ENCODE measurements at places on chromosomes 6 and 20. TPM values are rescaled to one million over a fixed set of nuclear protein-coding genes. Genes with fewer than 3 reads are reported as not detected.

DNA sequence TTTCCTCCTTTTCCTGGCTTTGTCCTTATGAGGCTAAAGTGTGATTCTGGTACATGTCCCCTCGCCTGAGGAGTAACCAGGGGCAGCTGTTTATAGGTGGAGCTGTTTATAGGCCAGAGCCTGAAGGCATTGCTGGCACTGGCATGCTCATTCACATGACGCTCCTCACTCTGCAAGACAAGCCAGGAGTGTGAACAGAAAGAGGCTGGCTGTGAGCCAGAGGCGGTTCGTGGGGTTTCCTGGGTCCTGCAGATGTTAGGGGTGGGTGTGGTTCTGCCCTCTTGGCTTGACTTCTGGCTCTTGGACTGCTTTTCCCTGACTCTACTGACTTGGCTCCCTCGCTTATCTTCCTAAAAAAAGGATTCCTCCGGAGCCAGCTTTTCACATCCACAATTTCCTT is 12.8 kb upstream of the MDFI start:
- peak; percentile 34 for DNase-seq

- DNase-seq = peak; percentile 56
These were observed 17.9 kb downstream of the GNAS start for GRCh38 chr20:58870293-58871014.

DNA sequence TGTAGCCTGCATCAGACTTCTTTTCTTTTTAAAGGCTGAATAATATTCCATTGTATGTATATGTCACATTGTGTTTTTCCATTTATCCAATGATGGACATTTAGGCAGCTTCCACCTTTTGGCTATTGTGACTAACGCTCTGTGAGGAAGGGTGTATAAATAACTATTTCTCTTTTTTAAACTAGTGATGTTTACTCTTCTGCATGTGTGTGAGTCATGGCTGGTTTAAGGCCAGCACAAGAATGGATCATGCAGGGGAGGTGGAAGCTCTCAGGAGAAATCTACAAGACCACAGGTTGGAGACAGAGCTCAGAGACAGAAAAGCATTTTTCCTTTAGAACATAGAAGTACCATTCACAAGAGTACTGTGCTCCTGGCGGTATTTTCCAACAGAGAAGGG is 307.2 kb downstream of the SOX4 start:
- no peak for DNase-seq

- DNase-seq = no peak
These were observed 261.9 kb downstream of the PHF3 start for GRCh38 chr6:63897459-63897858.

DNA sequence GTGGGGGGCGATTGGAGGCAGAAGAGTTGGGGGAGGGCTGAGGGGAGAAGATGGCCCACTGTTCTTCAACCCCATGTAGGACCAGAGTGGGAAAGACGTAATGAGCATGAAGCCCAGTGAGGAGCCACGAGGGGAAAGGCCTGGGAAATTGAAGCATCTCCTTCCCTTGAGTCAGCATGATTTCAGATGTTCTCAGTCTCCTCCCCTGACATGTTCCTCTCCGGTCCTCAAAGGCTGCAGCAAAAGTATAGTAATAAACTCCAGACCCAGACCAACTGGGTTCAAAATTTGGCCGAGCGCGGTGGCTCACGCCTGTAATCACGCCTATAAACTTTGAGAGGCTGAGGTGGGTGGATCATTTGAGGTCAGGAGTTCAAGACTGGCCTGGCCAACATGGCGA is 1.9 kb upstream of the NFKBIE start:
- no peak for DNase-seq

DNA sequence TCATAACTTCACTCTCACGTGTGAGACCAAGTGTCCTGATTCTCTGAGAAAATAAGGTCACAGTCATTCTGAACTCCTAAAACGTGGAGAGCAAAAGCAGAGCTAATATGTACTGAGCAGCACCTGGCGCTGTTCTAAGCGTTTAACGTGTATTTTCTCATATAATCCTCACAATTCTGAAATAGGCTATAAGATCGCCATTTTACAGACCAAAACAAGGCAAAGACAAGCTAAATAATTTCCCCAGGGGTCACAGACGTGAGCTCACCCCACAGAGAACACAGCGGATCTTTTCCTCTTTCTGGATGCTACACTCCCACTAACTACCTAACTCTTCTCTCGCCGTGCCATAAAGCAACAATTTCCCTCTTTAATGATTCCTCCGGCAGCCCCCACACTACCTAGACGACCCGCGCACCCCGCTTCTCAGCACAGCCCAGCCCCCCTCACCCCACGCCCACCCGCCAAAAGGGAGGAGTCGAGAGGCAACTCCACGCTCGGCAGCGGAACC is 636 bp downstream of the SUPT3H start:
- DNase-seq = no peak

The CAP2 gene
- total RNA-seq = 3.4 TPM

The NKX2-4 gene
- total RNA-seq = not detected

The EYA2 gene
- 21.0 TPM for total RNA-seq

The THBS2 gene
- total RNA-seq = 5.0 TPM

The HMGN4 gene
- 55.7 TPM for total RNA-seq

All from left colon (tissue), 2 donors.